ENCODE measurements at places on chromosomes 11 and 22. TPM values are rescaled to one million over a fixed set of nuclear protein-coding genes. Genes with fewer than 3 reads are reported as not detected.

Gene OR5D16
- not detected for total RNA-seq

Gene ACER3
- 13.3 TPM for total RNA-seq

Gene BTBD18
- 6.1 TPM for total RNA-seq

Gene SNRPD3
- total RNA-seq, result 97.6 TPM
